Stomach (tissue), 19 donors: ENCODE measurements at places on chromosomes 4 and X. TPM values are rescaled to one million over a fixed set of nuclear protein-coding genes. Genes with fewer than 3 reads are reported as not detected.

GRCh38 chrX:43618366-43619205 lies 37.5 kb upstream of the MAOA start:
- no peak for DNase-seq

The TMSB15A gene
- not detected for polyA plus RNA-seq

The MAML3 gene
- polyA plus RNA-seq, result 2.2 TPM

The ODAPH gene
- polyA plus RNA-seq, result not detected

The USP51 gene
- 0.40 TPM for polyA plus RNA-seq

The CEP135 gene
- 1.3 TPM for polyA plus RNA-seq

The MFAP3L gene
- 0.31 TPM for polyA plus RNA-seq
